Common myeloid progenitor, CD34-positive (primary cell): ENCODE measurements at places on chromosomes 16 and 17.

- DNase-seq: no peak
Measured at GRCh38 chr17:40936976-40937375, 470 bp downstream of the KRT23 start.

- peak; percentile 55 for DNase-seq
Measured at GRCh38 chr16:88651276-88651988, 579 bp upstream of the CYBA start.

GRCh38 chr17:9022573-9023391 lies 1.5 kb downstream of the NTN1 start:
- no peak for DNase-seq

GRCh38 chr17:45440161-45440778 lies 7.6 kb upstream of the ARHGAP27 start:
- DNase-seq: peak; percentile 40

DNA sequence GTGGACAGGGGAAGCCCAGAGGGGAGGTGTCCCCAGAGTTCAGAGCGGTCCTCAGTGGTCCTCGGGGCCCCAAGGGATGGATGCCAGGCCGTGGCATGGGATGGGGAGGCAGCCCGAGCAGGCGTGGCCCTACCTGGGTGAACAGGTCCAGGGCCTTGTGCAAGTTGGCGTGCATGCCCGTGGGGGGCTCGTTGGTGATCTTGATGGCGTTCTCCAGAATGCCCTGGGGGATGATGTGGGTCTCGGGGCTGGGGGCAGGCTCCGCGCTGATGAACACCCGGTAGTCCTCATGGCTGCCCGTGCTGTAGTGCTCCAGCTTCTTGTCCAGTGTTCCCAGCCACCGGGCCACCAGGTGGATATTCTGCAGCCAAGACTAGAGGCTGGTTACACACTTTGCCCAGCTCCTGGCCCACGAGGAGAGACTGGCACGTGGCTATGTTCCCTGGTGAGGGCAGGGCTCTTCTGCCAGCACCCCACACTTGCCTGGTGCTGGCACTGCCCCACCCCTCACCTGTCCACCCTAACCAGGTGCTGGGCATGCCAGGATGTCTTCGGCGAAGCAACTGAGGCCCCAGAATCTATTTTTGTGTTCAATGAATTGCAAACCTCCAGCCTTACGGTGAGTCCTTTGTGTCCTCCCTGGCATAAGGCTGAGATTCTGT lies 59.2 kb downstream of the PGS1 start:
- DNase-seq: no peak

GRCh38 chr17:1718362-1719165 lies 5.9 kb upstream of the WDR81 start:
- DNase-seq: no peak

- no peak for DNase-seq
Measured at GRCh38 chr17:51685287-51685909, 425.1 kb downstream of the UTP18 start.

- DNase-seq: no peak
Measured at GRCh38 chr17:77909816-77910215, 48.7 kb upstream of the TNRC6C start.

DNA sequence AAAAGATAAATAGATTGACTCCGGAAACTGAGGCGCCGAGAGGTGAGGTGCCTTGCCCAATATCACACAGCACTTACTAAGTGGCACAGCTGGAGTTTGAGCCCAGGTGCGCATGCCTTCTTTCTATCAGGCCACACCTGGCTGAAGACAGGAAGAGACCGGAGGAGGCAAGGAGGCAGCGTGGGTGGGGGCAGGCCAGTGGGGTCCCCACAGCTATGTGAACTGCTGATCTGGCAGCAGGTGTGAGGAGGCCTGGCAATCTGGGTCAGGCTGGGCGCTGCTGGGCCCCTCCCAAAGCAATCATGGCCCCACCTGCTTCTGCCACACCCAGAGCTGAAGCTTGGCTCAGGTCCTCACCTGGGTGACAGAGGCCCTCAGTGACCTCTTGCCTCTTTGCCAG lies 1.9 kb upstream of the GDPD3 start:
- DNase-seq: no peak

- no peak for DNase-seq
Measured at GRCh38 chr17:3529817-3530741, 27.5 kb downstream of the TRPV3 start.

DNA sequence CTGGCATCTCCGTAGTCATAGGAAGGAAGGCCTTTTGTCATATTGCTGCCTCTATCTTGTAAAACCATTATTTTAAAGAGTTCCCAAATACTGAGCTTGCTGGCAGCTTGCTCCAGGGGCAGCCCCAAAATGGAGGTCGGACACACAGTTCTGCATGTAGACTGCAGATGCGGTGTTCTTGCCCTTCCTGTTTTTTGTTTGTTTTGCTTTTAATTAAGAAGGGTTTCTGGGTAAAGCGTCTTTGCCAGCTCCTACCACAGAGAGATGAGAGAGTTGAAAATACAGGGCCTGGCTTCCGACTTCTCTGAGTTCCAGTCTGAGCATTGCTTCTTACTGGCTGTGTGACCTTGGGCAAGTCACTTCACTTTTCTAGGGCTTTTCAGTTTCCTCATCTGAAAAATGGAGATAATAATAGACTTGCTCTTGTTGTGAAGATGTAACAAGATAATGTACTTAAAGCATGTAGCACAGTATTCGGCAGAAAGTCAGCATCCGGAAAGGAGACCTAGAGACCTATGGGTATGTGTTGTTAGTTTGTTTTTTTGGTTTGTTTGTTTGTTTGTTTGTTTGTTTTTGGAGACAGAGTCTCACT lies 67.8 kb upstream of the GSE1 start:
- DNase-seq: no peak

DNA sequence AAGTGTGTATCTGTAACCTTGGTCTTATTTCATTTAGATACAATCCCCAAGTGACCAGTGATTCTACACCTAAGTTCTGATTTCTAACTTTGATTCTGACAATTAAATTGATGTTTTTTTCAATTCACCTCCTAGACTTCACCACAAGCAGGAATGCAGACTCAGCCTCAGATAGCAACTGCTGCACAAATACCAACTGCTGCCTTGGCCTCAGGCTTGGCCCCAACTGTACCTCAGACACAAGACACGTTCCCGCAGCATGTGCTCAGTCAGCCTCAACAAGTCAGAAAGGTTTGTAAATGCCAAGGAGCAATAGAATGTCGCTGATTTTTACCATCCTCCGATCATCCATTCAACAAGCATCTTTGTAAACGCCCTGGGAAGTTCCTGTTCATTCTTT lies 177.7 kb downstream of the MRTFB start:
- no peak for DNase-seq

DNA sequence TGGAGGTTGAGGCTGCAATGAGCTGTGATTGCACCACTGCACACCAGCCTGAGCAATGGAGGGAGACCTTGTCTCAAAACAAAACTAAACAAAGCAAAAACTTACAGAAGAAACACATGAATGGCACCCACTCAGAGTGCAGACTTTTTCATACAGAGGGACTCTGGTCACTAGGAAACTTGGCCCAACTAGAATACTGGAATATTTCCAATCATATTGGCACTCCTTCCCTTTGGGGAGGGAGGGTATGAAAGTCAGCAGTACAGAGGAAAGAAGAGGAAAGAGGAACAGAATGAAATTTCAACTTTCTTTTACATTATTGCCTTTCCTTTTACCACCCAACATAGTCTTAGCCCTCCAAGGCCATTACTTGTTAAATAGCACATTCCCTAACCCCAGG lies 28.2 kb downstream of the CMTR2 start:
- no peak for DNase-seq

DNA sequence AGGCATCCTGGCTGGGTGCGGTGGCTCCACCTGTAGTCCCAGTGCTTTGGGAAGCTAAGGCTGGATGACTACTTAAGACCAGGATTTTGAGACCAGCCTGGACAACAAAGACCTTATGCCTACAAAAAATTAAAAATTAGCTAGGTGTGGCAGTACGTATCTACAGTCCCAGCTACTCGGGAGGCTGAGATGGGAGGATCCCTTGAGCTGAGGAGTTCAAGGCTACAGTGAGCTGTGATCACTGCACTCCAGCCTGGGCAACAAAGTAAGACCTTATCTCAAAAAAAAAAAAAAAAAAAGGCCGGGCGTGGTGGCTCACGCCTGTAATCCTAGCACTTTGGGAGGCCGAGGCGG lies 6.1 kb downstream of the MVP start:
- no peak for DNase-seq

DNA sequence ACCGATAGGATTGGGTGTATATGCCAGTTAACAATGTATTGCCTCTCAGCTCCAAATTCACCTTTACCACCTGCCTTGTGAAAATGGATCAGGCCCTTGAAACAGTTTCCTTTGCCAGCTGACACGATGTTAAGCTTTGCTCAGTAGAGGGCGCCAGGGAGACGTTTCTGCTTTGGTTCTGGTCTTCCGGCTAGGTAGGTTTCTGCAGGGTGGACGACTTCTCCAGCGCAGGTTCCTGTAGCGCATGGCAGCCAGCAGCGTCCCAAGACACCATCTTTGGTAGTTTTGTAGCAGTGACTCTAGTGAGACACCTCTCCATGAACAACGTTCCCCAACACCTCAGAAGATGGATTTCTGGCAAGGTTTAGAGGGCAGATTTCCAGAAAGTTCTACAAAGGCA lies 24.0 kb downstream of the SYCE1L start:
- DNase-seq: peak; percentile 23

- peak; percentile 33 for DNase-seq
Measured at GRCh38 chr17:1005361-1005946, 8.5 kb downstream of the TIMM22 start.

- DNase-seq: no peak
Measured at GRCh38 chr16:56108724-56109123, 82.6 kb upstream of the GNAO1 start.

DNA sequence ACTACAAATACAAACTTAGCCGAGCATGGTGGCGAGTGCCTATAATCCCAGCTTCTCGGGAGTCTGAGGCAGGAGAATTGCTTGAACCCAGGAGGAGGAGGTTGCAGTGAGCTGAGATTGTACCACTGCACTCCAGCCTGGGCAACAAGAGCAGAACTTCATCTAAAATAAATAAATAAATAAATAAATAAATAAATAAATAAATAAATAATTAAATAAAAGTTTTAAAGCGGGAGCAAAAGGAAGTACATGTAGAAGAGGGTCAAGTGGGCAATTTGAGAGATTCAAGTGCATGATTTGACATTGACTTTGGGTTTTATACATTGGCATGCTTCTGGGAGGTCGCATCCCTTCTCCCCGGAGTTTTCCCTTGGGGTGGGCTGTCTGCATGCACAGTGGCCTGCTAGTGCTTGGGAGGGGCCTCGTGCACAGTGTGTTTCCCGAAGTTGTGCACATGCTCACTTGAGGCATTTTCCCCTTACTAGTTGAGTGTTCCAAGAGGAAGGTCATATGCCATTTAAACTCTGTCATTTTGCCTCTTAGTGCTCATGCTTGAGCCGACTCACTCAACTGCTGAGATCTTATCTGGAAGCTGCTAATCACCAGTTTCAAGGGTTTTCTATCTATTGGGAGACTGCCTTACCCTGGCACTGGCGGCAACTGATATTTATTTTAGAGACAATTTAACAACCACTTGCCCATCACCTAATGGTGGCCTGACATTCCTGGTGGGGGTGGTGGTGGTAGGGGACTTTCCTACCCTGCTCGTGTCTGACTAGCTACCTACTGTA lies 193.2 kb upstream of the MPHOSPH6 start:
- no peak for DNase-seq

DNA sequence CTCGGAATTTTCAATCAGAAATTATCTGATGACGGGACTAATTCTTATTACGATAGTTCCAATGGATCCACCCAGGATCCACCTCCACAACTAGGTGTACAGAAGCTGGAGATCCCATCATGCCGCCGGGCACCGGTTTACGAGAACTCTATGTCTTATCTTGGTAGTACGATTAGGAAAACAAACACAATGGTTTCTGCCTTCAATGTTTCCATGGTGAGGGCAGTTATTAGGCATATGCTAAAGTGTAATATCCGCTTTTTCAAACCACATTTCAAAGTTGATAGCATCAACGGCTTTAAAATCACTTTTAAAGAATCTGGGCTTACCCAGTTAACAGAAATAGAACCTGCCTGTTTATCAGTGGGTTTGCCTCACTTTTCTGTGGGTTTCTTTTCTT lies 705.7 kb downstream of the MAF start:
- peak; percentile 9 for DNase-seq

DNA sequence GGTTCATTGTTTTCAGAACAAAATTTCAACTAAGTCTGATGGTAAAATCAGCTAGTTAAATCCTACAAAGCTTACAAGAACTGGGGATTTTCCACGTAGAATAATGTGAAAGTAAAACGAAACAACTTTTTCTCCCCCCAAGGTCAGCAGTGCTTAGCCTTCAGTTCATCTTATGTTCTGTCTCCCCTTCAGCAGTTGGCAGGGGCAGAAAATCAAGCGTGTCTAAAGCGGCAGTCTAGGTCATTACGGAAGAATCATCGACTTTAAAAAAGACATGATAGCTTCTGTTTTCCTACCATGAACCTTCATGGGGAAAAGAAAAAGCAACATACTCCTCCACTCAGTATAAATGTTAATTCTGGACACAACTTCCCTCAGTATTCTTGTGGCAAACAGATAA lies 50.7 kb downstream of the GNA13 start:
- DNase-seq: no peak

GRCh38 chr16:15786501-15786900 lies 70.3 kb downstream of the MYH11 start:
- DNase-seq: no peak

DNA sequence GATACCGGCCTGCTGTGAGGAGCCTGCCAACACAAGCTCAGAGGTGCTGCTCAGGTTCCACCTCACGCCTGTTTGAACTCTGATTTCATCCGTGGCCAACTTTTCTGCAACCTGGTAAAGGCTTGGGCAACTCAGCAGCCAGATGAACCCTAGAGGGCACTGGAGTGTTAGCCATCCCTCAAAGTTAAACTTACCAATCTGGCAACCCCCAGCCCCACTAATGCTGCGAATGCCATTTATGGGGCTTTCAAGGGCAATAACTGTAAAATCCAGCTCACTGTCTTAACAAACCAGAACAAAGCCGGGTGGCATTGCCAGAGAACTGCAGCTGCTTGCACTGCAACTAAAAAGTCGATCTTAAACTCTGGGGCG lies 105.5 kb downstream of the AXIN2 start:
- no peak for DNase-seq

DNA sequence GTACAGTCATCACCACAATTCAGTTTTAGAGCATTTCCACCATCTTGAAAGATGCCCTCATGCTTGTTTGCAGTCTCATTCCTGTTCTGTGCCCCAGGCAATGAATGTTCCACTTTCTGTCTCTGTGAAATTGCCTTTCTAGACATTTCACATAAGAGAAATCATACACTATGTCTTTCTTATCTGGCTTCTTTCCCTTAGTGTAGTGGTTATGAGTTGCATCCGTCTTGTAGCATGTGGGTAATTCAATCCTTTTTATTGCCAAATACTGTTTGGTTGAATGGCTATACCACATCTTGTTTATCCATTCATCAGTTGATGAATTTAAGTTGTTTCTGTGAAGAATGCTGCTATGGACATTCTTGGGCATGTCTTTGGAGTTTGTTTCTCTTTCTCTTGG lies 132.5 kb upstream of the PLCG2 start:
- no peak for DNase-seq
